Placental pericyte (primary cell): ENCODE measurements at places on chromosomes 5 and 9. TPM values are rescaled to one million over a fixed set of nuclear protein-coding genes. Genes with fewer than 3 reads are reported as not detected.

The NR6A1 gene
- 0.66 and 0.72 TPM in 2 replicates for total RNA-seq

The EGFLAM gene
- 3.3 and 10.1 TPM in 2 replicates for total RNA-seq

The RELL2 gene
- 6.7 and 9.6 TPM in 2 replicates for total RNA-seq

The IRX4 gene
- total RNA-seq = not detected in 2 replicates

The SPAG8 gene
- total RNA-seq = 0.66 and 1.0 TPM in 2 replicates
